ENCODE measurements at places on chromosomes 6 and 20. TPM values are rescaled to one million over a fixed set of nuclear protein-coding genes. Genes with fewer than 3 reads are reported as not detected.
A peak's percentile ranks its signal among the peaks of the same experiment; 100 is the strongest.

GRCh38 chr6:127972815-127973214 is 72.0 kb upstream of the THEMIS start:
- DNase-seq = no peak

- DNase-seq = peak; percentile 38
Observed at GRCh38 chr6:150409576-150410066, 40.8 kb downstream of the IYD start.

- no peak for DNase-seq
Observed at GRCh38 chr6:26475823-26476729, 18.3 kb downstream of the BTN2A1 start.

- peak; percentile 4 for DNase-seq
Observed at GRCh38 chr6:6333501-6333900, 13.0 kb upstream of the F13A1 start.

GRCh38 chr20:45589725-45590124 is 10.6 kb upstream of the WFDC8 start:
- DNase-seq = no peak

GRCh38 chr6:44051515-44051914 is 75.7 kb downstream of the MRPL14 start:
- DNase-seq = peak; percentile 50

DNA sequence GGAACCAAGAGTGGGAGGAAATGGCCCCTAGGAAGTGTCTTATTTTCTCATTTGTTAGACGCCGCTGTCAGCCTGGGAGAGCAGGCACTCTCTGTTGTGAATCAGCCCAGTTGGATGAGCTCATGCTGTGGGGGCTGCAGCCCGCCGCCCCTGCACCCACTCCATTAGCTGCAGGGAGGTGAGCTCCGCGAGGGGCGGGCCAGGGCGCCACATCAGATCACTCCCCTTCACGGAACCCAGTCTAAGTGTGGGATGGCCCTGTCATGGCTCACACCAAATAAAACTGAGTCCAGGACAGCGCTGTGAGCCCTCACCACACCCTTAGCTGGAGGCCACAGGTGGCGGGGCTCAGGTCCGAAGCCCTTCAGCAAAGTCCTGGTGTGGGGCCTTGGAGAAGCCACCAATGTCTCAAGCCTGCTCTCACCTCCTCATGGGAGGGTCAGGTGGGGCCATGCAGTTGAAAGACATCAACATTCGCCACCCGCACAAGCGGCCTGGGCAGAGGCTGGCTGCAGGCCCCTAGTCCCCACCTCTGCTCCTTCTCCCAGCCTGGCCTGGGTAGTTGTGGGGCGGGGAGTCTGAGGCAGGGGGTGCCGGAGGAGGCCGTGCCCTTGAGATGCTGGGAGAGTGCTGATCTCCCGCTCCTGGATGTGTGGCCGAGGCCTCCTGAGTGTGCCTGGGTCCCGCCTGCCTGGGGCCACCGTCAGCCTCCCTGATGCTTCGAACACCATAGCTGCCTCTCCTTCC is 66.2 kb upstream of the SLCO4A1 start:
- DNase-seq = no peak

DNA sequence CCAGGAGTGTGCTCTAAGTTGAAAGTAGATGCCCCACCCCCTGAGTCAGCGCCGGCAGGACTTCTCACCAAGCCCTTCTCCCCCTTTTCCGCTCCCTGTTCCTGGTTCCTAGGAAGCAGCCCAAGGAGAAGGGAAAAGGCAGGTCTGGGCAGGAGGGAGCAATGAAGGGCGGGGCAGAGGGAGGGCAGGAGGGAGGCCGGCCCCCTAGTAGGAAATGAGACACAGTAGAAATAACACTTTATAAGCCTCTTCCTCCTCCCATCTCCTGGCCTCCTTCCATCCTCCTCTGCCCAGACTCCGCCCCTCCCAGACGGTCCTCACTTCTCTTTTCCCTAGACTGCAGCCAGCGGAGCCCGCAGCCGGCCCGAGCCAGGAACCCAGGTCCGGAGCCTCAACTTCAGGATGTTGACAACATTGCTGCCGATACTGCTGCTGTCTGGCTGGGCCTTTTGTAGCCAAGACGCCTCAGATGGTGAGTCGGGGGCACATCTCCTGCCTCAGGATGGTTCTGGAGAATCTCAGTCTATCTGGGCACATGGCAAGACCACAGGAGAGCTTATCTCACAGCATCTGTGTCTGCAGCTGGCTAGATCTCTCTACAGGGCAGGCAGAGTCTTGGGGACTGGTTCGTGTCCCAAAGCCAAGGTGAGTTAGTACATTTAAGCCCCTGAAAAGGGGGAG is at the start of gene PROCR:
Gene PROCR, plus strand, starts transcription at position 320 of the 681 bp plus-strand sequence. Its CDS starts 83 bp downstream, at position 403.
- peak; percentile 89 for DNase-seq

DNA sequence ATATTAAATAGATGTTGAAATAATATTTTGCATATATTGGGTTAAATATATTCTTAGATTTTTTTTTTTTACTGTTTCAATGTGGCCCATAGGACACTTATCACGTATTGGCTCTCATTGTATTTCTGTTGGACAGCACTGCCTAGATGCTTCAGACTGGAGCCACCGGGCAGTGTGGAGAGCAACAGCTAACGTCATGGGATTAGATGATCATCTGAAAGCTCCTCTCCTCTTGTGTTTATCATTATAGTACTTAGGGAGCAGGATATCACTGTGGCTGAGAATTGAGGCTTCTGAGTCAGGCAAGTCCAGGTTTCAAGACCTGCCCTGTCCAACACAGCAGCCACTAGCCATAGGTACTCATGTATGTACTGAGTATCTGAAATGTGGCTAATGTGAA is 87.4 kb downstream of the ZHX3 start:
- no peak for DNase-seq

DNA sequence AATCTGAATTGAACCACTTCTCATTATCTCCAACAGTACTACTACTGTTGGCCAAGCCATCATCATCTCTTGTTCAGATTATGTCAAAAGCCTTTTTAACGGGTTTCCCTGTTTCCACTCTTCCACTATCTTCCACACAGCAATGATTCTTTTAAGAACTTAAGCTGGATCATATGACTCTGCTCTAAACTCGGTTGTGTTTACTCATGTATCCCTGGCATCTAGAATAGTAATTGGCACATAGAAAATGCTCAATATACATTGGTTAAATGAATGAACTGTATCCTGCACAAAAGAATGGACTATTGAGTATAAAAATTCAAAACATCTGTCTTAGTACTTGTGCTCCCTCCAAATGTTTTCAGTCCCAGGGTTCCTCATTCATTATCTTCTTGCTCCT is 2.8 kb upstream of the COX7A2 start:
- no peak for DNase-seq

DNA sequence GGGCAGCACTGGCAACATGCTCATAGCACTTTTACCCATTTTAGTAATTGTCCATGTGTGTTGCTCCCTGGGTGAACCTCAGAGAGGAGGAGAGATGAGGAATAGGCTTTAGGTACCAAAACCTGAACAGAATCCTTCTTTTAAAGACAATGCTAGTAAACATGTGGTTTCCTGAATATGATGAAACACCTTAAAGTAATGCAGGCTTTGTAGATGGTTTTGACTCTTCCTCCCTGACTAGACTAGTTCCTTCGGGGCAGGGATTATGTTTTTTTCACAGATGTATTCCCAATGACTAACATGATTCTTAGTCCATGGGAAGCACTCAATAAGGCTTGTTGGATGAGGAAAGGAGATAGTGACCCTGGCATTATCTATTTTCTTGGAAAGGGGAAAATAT is 367.6 kb upstream of the JAG1 start:
- no peak for DNase-seq

DNA sequence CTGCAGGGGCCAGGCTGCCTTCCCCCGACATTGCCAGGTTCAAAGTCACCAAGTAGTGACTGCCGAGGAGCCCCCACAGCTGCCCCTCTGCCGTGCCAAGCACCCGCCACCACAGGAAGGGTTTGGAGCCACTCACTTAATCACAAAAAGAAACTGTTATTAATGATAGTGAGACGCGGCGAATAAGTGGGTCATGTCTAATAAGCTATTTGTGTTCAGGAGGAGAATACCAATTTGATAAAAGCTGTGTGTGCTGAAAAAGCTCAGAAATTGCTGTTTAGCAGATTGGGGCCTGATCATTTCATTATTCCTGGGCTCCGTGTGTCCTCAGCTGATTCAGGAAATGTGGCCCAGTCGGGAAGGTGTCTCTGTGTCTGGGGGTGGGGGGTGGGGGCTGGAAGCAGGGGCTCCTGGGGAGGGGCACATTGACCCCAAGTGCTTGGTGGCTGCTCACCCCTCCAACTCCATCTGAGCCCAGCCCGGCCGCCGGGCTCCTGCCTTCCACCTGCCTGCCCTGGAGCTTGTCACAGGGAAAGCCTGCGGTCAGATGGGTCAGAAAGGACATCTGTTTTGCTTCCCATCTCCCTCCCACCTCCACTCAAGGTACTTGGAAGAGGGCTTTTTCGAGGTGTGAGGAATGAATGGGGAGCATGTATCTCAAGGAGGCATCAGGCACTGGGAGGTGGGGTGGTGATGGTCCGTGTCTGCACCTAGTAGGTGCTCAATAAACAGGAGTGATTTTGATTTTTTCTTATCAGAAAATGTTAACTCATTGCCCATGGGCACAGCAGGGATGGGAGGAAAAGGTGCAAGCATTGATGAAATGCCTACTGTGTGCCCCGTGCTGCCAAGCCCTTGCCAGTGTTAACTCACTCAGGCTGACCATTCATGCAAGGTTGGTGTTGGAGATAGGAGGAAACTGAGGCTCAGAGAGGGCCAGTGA is 3.0 kb downstream of the VSTM2L start:
- no peak for DNase-seq

GRCh38 chr6:13194852-13195251 is 133.5 kb downstream of the TBC1D7 start:
- peak; percentile 82 for DNase-seq

DNA sequence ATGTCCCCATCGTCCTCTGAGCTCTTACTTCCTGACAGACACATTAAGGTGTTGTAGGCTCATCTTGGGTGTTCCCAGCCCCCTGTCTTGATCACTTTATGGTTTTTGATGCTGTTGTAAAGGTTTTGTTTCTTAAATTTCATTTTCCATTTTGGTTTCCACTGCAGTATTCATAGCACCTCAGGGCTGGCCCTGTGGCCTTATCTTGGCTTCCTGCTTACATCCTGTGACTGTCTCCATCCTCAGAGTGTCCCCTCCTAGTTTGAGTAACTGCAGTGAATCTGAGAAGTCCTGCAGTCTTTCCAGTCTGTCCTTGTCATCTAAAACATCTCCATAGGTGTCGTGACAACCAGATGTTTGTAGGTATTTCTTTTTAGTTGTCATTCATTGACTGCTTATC is 50.9 kb downstream of the JARID2 start:
- no peak for DNase-seq

GRCh38 chr6:97077380-97077779 is 152.9 kb downstream of the KLHL32 start:
- DNase-seq = no peak

The MAS1 gene
- total RNA-seq = not detected

The NPEPL1 gene
- 28.8 TPM for total RNA-seq

The TLDC2 gene
- total RNA-seq = 0.14 TPM

The CYP24A1 gene
- total RNA-seq = not detected

The SLC32A1 gene
- total RNA-seq = not detected

The CCDC170 gene
- not detected for total RNA-seq

Measured in dermis blood vessel endothelial cell (primary cell).